ENCODE measurements at places on chromosomes 5 and 9. TPM values are rescaled to one million over a fixed set of nuclear protein-coding genes. Genes with fewer than 3 reads are reported as not detected.
A peak's percentile ranks its signal among the peaks of the same experiment; 100 is the strongest.

The S1PR3 gene
- total RNA-seq, result 13.2 TPM

The DRD1 gene
- total RNA-seq, result 1.3 TPM

The LCP2 gene
- 3.6 TPM for total RNA-seq

The ELOVL7 gene
- total RNA-seq, result 9.2 TPM

The POLK gene
- total RNA-seq, result 51.1 TPM

The PCDHGB4 gene
- total RNA-seq, result 25.1 TPM

The CDC20B gene
- 0.18 TPM for total RNA-seq

The ANKRD31 gene
- 0.82 TPM for total RNA-seq

The COL15A1 gene
- 23.2 TPM for total RNA-seq

The SOX30 gene
- 0.18 TPM for total RNA-seq

The EGFL7 gene
- 11.6 TPM for total RNA-seq

The ADAMTS6 gene
- total RNA-seq, result 62.3 TPM

The CTNND2 gene
- total RNA-seq, result 76.9 TPM

The NR5A1 gene
- not detected for total RNA-seq

The ITGA2 gene
- 1.1 TPM for total RNA-seq

The SETX gene
- 69.1 TPM for total RNA-seq

The FREM1 gene
- total RNA-seq, result 37.3 TPM

The IFNE gene
- not detected for total RNA-seq

The FOXD4L6 gene
- 0.36 TPM for total RNA-seq

The SPATA31C1 gene
- not detected for total RNA-seq

The SPINK7 gene
- total RNA-seq, result not detected

GRCh38 chr9:130746434-130747212, 53.0 kb downstream of the EXOSC2 start:
- DNase-seq, result no peak

GRCh38 chr5:137856916-137857862, 10.5 kb upstream of the MYOT start:
- no peak for DNase-seq

- no peak for DNase-seq
Observed at GRCh38 chr9:124559871-124560270, 52.7 kb upstream of the NR5A1 start.

DNA sequence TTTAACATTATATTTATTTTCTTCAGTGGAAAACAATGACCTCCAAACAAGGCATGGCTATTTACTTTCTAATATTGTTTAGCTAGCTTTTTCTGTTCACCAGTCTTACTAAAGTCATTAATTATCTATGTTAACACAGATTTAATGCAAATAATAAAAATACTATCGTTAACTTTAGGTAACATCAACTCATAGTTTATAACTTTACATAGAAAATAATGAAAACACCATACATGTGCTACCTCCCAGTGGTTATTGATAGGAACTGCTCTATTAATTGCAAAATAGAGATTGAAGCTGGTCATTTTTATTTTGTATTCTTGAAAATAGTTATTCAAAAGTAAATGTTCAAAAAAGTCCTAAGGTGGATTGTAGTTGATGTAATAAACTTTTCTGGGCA, 78.3 kb upstream of the HCN1 start:
- peak; percentile 15 for DNase-seq

GRCh38 chr9:18606846-18607245, 132.9 kb downstream of the ADAMTSL1 start:
- DNase-seq, result no peak

DNA sequence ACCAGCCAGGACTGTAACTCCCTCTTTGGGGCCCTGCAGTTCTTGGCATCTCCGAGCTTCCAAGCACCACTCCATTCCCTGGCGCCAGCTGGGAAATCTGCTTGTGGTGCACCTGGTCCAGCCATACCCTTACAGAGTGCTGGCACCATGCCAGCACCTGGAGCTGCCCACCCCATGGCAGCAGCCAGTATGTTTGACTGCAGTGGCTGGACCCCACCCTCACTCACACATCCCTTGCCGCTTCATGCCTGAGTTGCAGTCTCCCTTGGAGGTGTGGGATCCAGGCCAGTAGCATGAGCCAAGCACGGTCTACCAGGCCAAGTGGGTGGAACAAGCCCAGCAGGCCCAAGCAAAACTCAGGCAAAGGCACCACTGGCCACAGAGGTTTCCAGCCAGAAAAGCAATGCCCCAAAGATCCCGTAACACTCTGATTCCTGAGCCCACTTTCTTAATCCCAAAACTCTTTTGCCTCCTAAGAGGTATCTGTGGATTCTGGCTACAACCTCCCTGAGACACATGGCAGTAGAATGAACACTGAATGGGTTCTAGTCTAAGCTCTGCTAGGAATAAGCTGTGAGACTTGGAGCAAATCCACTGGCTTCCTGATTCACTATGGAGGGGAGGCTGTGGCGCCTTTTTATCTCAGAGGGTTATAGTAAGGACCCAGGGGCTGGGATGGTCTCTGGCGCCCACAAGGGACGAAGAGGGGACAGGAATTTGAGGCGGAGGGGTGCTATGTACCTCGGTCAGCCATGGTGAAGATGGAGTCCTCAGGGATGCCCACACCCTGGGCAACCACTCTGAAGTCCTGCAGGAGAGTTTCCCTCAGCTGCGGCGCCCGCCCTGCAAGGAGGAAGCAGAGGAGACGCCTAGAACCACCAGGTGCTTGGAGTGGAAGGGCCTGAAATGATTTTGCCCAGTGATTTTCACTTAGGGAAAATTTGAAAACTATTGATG, 5.6 kb downstream of the AMBP start:
- DNase-seq, result peak; percentile 53

- DNase-seq, result no peak
Observed at GRCh38 chr9:103991698-103992097, 102.4 kb upstream of the SMC2 start.

- no peak for DNase-seq
Observed at GRCh38 chr5:153342487-153342886, 148.0 kb upstream of the GRIA1 start.

DNA sequence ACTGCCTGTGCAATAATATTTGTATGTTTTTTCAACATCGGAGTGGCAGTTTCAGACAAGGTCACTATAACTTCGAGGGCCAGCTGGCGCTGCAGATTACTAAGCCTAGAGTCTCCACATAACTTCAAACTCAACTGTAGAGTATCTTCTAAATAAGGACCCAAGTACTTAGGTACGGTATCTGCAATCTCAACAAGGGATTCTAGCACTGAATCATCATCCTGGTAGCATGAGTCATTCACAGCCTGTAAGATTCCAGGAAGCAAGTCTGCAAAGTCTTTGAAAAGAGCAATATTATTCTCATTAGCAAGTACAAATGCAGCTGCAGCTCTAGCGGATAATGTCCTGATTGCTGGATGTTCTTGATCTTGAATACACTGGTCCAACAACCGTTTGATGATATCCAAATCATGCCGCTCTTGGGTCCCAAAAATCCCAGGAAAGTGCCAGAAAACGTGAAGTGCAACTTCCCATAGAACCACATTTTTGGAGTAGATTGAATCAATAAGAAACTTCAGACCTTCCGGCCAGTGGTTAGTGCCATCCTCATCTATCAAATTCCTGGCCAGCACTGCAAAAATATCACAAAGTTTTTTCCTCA, 654 bp downstream of the RANBP6 start:
- DNase-seq, result no peak

DNA sequence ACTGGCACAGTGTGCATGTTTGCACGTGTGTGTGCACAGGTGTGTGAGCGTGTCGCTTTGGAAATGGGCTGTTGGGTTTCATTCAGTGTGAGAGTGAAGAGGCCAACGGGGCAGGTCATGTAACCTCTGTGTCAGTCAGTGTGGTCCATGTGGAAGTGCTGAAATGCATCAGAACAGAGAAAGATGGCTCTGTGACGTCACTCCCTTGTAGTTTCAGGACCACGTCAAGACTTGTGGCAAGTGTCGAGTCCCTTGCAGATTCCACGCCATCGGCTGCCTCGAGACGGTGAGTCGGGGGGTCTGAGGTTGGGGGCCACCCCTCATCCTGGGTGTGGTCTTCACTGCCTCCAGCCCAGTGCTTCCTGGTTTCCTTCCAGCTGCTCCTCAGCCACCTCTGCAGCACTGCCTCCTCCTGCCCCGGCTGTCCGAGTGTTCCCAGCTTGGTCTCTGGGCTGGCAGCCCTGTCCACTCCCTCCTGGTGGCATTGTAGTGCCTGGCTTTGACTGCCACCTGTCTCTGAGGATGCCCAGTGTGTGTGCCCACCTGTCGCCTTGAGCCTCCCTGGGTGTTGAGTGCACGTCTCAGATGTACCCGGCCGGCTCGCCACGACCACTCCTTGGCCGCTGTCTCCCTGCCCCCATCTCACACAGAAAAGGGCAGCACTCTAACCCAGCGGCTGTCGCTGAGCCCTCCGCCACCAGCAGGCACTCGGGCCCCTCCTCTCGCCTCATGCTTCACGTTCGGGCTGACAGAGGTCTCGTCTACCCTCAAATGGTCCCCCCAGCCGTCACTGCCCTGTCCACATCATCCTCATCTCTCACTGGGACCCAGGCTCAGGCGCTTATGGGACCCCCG, 28.0 kb downstream of the FBXW5 start:
- peak; percentile 40 for DNase-seq

DNA sequence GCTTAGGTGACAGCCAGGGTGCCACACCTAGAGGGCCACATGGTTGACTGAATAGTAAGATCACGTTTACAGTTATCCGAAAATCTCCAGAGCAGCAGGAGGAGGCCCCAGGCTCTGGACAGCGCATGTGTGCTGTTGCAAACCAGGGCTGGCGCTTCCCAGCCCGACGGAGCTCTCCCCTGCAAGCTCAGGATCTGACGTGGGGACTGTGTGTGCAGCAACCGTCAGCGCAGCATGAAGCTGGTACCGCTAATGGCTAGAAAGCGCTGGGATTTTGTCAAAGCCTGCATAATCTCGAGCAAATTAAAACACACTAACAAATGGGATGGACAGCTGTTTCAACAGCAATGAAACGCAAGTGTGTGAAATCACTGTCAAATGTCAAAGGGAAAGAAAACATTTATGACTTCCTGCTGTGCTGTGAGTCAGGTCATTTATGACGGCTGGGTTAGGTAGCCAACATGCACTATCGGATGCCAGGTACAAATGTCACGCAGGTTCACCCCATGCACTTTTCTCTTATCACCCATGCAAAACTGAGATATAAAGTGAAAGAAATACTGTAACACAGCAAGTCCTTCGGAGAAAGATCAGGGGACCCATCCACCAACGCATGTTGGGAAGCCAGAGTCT, 7.5 kb downstream of the SURF4 start:
- no peak for DNase-seq

DNA sequence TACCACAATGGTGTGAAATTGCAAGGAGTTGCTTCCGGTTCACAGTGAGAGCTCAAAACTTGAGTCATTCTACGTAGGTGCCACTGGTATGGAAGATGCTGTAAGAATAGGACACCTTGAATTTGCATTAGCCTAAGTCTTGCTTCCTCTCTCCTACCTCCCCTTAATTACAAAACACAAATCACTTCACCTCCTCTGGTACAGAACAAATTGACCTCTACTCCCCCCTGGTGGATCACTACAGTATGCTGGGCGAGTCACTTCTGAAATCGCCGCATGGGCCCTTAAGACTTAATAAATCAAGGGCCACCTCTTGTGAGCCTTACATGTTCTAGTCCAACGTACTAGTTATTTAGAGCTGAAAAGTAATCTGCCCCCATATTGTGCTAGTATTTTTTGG, 145.3 kb upstream of the SMARCA2 start:
- DNase-seq, result no peak

GRCh38 chr5:43729846-43730478, 127.0 kb downstream of the NNT start:
- no peak for DNase-seq

DNA sequence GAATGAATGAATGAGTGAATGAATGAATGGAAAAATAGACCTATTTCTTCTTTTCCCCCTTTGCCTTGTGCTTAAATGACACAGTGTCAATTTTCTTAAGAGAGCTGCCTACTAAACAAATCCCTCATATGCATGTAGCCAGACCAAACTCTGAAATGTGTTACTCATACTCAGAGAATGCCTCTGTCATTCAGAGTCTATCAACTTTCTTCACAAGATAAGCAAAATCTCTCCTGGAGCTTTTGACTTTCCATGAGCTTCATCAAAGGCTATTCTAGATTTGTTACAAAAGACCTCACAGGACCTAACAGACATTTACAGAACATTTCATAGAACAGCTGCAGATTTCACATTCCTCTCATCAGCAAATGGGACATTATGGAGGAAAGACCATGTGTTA, 275.7 kb upstream of the MSX2 start:
- no peak for DNase-seq

- no peak for DNase-seq
Observed at GRCh38 chr9:69444021-69444420, 119.0 kb downstream of the ENTREP1 start.

GRCh38 chr5:148443998-148444397, 60.2 kb downstream of the FBXO38 start:
- peak; percentile 62 for DNase-seq

DNA sequence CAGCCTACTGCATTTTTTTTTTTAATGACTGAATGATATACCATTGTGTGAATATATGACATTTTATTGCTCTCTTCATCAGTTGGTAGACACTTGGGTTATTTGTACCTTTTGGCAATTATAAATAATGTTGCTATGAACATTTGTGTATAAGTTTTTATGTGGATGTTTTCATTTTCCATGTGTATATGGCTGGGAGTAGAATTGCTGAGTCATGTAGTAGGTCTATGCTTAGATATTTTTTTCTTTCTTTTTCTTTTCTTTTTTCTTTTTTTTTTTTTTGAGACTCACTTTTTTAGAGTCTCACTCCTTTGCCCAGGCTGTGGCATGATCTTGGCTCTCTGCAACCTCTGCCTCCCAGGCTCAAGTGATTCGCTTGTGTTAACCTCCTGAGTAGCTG, 32.9 kb upstream of the FAM120AOS start:
- no peak for DNase-seq

DNA sequence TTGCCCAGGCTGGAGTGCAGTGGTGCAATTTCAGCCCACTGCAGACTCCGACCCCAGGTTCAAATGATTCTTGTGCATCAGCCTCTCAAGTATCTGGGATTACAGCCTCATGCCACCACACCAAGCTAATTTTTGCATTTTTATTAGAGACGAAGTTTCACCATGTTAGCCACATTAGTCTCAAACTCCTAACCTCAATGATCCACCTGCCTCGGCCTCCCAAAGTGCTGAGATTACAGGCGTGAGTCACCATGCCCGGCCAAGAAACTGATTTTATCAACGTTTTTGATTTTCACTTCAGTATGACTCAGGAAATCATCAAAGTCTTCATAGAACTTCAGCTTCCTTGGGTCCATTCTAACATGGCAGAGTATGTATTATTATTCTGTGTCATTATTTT, 125.4 kb downstream of the GABRG2 start:
- DNase-seq, result no peak

- peak; percentile 19 for DNase-seq
Observed at GRCh38 chr9:27351438-27351837, 54.5 kb upstream of the EQTN start.

GRCh38 chr5:176610435-176610773, 448 bp upstream of the GPRIN1 start:
- DNase-seq, result no peak

Measured in cerebellum (tissue), 4 donors.